Stimulated activated CD8-positive, alpha-beta memory T cell treated with anti-CD3 and anti-CD28 coated beads, Interleukin-15, amount 100 ng/mL, for 4 hours (primary cell): ENCODE measurements at places on chromosomes 4 and X.

DNA sequence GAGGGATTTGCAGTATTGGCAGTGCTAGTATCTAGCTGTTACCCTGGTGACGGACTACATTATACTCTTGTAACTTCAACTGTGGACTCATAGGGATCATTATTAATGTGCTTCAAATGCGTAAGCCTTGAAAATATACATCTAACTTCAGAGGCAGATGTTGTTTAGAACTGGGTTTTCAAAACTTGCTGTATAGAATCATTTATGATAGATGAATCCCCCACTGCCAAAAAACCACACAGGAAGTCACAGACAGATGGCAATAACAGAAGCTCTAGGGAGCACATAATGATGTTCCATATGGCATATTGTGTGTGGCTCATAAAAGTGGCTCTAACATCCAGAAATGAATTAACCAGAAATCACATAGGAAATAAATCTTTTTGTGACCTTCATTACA is 62.3 kb upstream of the RELL1 start:
- DNase-seq: no peak

DNA sequence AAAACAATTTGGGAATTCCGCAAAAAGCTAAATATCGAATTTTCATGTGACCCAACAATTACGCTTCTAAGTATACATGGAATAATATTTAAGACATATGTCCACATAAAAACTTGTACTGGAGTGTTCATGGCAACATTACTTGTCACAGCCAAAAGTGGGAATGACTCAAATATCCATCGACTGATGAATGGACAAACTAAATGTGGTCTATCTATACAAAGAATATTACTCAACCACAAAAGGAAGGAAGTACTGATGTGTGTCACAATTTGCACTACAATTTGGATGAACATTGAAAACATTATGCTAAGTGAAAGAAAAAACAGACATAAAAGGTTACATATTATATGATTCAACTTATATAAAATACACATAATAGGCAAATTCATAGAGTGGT is 71.9 kb downstream of the AFF2 start:
- no peak for DNase-seq

DNA sequence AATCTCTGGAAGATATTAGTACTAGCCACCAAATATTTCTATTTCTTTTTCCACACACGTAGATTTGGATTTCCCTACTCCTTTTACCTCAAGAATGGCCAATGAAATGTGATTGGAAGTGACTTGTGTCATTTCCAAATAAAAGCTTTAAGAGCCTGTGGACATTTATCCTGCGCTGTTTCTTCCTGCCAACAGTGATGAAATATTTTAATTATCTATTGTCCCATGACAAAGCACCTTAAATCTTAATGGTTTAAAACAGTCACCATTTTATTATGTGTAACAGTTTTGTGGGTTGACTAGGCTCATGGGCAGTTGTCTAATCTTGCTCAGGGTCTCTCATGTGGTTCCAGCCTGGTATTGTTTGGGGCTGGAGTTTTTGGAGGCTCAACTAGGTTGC is 3.5 kb upstream of the PGRMC2 start:
- DNase-seq: no peak

GRCh38 chr4:72525938-72526337 is 43.1 kb downstream of the ADAMTS3 start:
- DNase-seq: no peak

- DNase-seq: no peak
Measured at GRCh38 chr4:156749426-156750403, 221.9 kb downstream of the PDGFC start.

DNA sequence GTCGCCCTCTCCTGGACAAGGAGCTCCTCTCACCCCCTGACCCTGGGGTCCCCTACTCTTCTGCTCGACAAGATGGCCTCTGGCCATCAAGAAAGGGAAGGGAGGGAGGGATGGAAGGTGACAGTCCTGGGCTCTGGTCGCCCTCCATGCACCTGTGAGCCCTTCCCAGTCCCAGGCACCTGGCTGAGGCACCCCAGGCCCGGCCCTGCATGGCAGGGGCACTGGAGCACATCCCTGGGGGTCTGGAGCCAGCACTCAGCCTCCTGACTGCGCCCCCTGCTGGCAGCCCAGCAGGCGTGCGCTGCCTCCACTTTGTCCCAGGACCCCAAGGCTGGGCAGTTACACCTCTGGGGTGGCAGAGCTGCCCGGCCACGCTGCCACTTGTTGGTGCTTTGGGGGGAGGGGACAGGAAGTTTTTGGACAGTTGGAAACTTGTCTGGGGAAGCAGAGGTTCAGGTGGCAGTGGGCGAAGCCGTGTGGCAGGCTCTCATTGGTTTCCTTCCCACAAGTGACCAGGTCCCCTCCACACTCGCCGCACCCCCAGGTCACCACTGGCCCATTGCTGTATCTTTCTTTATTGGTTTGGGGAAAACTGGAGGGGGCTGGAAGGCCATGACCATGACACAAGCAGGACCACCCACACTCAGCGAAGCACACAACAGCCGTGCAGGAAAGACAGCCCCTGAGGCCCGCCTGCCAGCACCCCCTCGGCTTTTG is 4.3 kb downstream of the PNCK start:
- DNase-seq: no peak

DNA sequence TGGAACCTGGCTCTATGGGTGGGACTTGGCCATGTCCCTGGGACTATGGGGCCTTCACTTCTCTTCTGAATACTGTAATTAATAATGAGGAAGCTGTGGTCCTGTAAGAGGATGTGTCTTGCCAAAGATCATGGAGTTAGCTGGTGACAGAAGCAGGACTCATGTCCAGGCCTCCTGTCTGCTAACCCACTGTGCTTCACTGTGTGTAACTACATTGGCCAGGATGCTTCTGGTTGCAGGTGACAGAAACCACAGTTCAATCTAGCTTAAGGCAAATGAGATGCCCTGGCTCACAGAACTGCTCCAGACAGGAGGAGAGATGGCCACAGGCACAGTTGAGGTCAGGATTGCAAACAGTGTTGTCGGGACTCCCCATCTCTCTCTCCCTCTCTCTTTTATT is 3.1 kb downstream of the MTMR1 start:
- no peak for DNase-seq

- DNase-seq: no peak
Measured at GRCh38 chr4:80540785-80541469, 205.4 kb downstream of the CFAP299 start.

GRCh38 chrX:40085102-40085551 is 12.6 kb downstream of the BCOR start:
- DNase-seq: no peak

DNA sequence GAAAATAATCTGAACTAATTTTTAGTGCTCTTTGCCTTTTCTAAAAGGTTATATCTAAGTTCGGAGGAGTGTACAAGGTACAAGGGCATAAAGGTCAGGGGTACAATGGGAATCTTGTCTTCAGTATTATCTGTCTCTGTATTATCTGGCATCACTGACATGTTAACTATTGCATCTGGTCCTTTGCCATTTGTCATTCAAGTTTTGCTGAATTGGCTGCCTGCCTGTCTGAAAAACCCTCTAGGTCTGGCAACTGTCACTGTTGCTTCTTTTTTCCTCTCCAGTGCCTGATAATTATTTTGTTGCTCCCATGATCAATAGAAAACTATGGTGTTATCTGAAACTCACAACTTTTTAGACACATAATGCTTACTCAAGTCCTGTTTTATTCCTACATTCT is 112.5 kb upstream of the STK26 start:
- DNase-seq: no peak

DNA sequence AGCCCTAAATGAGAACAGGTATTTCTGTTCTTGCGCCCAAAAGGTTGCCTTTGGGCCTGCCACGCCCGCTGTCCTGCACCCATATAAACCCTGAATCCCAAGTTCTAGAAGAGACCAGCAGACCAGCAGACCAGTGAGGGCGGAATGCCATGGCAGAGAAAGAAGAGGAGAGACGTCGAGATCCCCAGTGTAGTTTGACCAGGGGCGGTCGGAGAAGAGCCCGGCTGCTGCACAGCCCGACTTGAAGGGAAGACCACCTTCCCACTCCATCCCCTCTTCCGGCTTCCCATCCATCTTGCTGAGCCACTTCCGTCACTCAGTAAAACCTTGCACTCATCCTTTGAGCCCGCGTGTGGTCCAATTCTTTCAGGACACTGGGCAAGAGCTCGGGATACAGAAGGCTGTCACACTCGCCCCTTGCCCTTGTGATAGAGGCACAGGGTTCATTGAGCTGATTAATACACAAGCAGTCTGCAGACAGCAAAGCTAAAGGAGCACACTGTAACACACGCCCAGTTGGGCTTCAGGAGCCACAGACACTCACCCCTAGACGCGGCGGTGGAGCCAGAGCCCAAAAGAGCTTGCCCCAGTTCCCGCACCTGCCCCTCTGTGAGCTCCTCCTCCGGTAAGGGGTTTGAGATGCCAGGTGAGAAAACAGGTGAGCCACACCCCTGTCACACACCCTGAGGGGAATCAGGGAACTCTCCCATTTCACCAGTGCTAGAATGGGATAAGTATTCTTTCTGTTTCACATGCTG is 230.8 kb downstream of the PCDH10 start:
- no peak for DNase-seq

- no peak for DNase-seq
Measured at GRCh38 chr4:4851081-4851480, 8.4 kb upstream of the MSX1 start.

DNA sequence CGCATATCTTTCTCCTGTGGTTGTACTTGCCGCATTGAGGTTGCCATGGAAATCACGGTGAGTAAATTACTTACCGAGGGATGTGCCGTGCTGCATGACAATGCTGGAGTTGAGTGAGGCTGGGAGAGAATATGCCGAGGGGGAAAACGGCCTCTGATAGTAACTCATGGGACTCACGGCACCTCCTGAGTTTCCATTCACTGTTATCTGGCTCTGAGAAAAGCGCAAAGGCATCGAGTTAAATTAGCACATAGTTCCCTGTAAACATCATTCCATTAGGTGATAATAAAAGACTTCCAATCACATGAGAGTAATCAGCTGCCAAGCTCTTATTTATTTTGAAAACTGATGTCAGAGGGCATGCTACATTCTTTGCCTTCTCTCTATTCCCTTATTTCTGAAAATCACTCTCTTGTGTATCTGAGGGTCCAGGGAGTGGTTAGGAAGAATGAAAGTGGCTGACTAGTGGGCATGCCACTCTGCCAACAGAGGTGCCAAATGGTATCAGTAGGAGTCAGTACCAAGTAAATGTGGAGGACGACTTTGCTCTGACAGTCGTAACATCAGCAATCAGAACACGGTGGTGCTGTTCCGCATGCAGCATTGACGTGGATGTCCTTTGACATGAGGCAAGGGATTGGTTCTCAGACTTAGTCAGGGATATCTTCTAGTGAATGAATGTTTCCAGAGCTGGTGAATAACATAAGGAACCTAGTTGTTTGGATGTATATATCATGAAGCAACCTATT is 126.9 kb upstream of the PDLIM3 start:
- no peak for DNase-seq

DNA sequence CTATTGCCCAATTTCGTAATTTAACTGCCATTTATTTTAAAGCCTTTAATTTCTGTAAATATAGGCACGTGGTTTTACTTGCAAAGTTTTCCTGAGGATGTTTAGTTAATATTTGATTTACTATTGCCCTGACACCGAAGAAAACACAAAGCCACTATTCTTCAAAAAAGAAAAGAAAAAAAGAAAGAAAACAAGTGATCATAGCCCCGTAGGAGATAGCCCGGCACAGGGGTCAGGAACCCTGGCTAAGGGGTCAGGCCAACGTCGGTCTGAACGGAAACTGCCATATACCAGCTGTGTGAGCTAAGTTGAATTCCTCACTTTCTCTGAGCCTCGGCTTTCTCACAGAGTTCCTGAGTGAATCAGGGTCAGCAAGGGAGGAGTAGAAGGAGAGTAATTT is 17.7 kb upstream of the LAMP2 start:
- no peak for DNase-seq

GRCh38 chr4:138255917-138256597 is 13.9 kb upstream of the SLC7A11 start:
- no peak for DNase-seq

- no peak for DNase-seq
Measured at GRCh38 chrX:97672138-97672537, 788.4 kb downstream of the RPA4 start.

- no peak for DNase-seq
Measured at GRCh38 chrX:72262077-72262476, 15.0 kb downstream of the RPS4X start.

GRCh38 chr4:2888886-2889285 is 45.2 kb downstream of the ADD1 start:
- no peak for DNase-seq

DNA sequence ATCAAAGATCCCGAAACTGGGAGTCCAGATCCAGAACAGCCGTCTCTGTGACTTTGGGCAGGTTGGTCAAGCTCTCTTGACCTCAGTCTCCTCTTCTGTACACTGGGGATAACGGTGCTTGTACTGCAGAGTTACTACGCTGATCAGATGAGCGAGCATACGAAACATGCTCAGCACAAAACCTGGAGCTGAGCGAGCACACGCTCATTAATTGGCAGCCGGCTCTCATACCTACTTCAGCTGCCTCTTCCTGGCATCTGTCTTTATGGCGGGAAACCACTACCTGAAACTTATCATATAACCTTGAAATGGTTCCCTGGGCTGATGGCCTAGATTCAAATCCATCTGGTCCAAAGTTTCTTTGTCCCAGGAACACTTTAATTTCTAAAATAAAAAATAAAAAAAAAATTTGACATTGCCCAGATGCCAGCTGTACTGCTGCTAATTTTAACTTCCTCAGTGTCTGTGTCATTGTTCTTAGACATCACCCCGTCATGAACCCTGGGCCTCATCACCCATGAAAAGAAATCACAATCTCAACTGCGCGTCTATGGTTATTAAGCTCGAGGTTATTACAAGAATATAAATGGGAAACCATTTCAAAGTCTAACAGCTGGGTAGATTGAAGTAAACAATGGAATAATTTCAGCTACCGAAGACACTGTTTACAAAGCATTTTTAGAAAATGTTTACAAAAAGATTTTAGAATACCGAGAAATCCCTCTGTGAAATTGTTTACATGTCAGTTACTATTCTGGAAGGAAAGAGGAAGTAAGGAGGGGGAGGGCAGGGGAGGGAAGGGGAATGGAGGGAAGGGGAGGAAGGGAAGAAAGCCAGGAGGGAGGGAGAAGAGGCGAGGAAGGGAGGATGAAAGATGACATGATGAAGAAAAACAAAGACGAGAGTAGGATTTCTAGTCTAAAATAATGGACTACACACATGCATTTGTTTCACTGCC is 49.0 kb downstream of the CRMP1 start:
- DNase-seq: no peak

DNA sequence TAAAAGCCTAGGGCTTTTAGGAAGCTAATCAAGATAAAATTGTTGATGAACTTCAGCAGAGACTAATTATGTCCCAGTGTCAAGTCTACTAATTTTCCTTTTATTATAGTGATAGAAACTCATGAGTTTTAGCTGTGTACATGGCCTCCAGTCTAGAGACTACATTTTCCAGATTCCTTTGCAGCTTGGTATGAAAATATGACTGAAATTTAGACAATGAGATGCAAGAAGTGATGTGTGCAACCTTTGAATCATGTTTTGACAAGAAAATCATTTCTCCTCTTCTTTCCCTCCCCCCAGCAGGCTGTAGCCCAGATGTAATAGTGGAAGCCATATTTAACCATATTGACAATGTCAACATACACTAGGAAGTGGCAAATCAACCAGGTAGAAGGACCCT is 30.3 kb upstream of the IL13RA2 start:
- no peak for DNase-seq
